ENCODE measurements at places on chromosomes 7 and 10.

DNA sequence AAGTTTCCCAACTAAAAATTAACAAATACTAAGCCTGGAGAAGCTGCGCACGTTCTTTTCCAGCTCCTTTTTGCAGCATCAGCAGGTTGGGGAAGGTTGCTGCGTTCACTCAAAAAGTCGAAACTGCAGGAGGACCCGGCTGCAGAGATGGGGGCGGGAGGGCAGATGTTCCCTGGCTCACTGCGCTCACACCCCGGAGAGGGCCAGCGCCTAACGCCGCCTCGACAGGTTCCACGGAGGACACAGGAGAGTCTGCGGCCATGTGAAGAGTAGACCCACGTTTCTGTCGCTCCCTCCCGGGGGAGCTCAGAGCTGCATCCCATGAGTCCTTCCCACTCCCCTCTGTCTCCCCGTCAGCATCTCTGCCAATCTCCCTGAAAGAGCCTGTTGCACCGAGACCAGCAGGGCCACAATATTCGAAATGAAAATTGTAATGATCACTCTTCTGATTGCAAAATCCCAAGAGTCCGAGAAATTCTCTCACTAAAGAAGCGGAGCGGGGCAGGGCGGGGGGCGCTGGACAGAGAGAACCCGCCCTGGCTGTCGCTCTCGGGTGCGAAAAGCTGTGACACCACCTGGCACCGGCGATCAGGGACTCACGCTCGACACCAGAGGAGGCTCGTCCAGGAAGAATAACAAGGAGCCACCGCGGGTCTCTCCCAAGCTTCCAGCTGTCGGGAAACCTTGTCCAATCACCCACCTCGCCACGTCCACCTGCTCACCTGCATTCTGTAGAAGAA, 131.5 kb upstream of the PFKP start:
- H3K4me1 ChIP-seq: no peaks in the 10 kb centered on the region
- no peaks in the 10 kb centered on the region for H3K36me3 ChIP-seq
- no peak overlapping the region for H3K27ac ChIP-seq
- DNase-seq: no peak
- H3K27me3 ChIP-seq: peaks cover 16% of the 10 kb centered on the region

GRCh38 chr10:45453639-45454255, 79.7 kb downstream of the ALOX5 start:
- H3K36me3 ChIP-seq: peaks cover 18% of the 10 kb centered on the region
- H3K4me3 ChIP-seq: peak overlapping the region; percentile 5
- DNase-seq: no peak
- H3K4me1 ChIP-seq: peaks cover 31% of the 10 kb centered on the region

DNA sequence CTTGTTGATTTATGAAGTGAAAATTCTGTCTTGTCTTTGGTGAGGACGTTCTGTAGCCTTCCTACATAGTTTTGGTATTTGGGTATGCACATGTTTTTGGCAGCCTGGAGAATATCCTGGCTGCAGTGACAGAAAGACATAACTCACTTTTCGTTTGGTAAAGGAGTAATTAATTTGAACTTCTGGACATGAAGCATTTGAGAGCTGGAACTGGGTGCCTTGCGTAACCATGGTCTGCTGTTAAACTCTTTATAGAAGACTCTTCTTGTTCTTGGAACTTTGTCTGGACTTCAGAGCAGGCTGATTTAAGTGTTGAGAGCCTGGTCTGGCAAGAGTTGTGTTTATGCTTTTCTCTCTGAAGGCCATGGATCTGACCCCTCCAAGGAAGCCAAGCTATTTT, 231.3 kb downstream of the LRMDA start:
- H3K36me3 ChIP-seq: no peaks in the 10 kb centered on the region
- H3K4me1 ChIP-seq: no peaks in the 10 kb centered on the region
- DNase-seq: no peak
- no peak overlapping the region for H3K27ac ChIP-seq
- no peak overlapping the region for H3K4me3 ChIP-seq
- peaks cover 5% of the 10 kb centered on the region for H3K27me3 ChIP-seq

GRCh38 chr7:151137076-151137675, 30.3 kb downstream of the GBX1 start:
- DNase-seq: no peak
- H3K27me3 ChIP-seq: no peaks in the 10 kb centered on the region
- no peak overlapping the region for H3K27ac ChIP-seq
- no peaks in the 10 kb centered on the region for H3K36me3 ChIP-seq
- H3K4me3 ChIP-seq: no peak overlapping the region
- no peaks in the 10 kb centered on the region for H3K4me1 ChIP-seq

GRCh38 chr10:74453169-74453568, 302.1 kb downstream of the ADK start:
- H3K27ac ChIP-seq: no peak overlapping the region
- peaks cover 15% of the 10 kb centered on the region for H3K36me3 ChIP-seq
- no peak for DNase-seq
- H3K4me1 ChIP-seq: peaks cover 3% of the 10 kb centered on the region
- no peaks in the 10 kb centered on the region for H3K27me3 ChIP-seq
- no peak overlapping the region for H3K4me3 ChIP-seq

DNA sequence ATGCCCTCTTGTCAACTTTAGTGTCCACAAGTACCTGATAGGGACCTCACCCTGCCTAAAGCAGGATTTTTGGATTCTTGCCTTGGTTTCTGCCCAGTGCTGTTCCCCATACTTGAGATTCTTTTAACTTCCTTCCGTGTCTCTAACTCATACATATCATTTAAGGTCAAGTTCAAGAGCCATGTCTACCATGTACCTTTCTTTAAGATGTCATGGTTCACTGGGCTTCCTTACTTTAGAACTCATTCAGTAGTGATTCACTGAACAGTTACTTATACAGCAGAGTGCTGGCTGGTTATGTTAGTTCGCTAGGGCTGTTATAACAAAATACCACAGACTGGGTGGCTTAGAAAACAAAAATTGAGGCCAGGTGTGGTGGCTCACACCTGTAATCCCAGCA, 5.0 kb upstream of the CFAP58 start:
- H3K27me3 ChIP-seq: no peaks in the 10 kb centered on the region
- DNase-seq: peak; percentile 50
- H3K4me1 ChIP-seq: peaks cover 21% of the 10 kb centered on the region
- H3K27ac ChIP-seq: no peak overlapping the region

GRCh38 chr7:6578114-6579084, 1.1 kb downstream of the ZDHHC4 start:
- H3K4me1 ChIP-seq: peaks cover 18% of the 10 kb centered on the region
- no peaks in the 10 kb centered on the region for H3K27me3 ChIP-seq
- H3K27ac ChIP-seq: peak overlapping the region; percentile 90
- H3K36me3 ChIP-seq: peaks cover 30% of the 10 kb centered on the region
- DNase-seq: no peak
- peak overlapping the region; percentile 84 for H3K4me3 ChIP-seq

GRCh38 chr7:156378806-156379205, 261.8 kb upstream of the RNF32 start:
- no peaks in the 10 kb centered on the region for H3K4me1 ChIP-seq
- DNase-seq: no peak
- no peaks in the 10 kb centered on the region for H3K27me3 ChIP-seq
- H3K36me3 ChIP-seq: no peaks in the 10 kb centered on the region
- no peak overlapping the region for H3K27ac ChIP-seq

DNA sequence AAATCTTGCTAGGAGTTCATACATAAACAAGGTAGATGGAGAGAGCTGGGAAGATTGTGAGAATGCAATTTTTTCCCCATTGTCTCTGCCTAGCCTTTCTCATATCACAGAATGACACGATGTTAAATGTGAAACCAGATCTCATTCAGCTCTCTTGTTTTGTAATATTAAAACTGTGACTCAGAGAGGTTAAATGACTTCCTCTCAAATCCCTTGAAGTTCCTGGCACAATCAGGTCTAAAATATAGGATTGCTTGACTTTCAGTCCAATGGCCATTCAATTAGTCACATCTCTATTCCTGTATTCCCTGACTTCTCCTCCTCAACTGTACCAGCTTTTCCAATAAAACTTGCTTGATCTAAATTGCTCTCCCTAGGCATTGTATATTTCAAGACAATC, 3.1 kb downstream of the ANKRD22 start:
- H3K4me1 ChIP-seq: peaks cover 21% of the 10 kb centered on the region
- no peak for DNase-seq
- peak overlapping the region; percentile 69 for H3K27ac ChIP-seq
- no peaks in the 10 kb centered on the region for H3K36me3 ChIP-seq
- peak overlapping the region; percentile 22 for H3K4me3 ChIP-seq

DNA sequence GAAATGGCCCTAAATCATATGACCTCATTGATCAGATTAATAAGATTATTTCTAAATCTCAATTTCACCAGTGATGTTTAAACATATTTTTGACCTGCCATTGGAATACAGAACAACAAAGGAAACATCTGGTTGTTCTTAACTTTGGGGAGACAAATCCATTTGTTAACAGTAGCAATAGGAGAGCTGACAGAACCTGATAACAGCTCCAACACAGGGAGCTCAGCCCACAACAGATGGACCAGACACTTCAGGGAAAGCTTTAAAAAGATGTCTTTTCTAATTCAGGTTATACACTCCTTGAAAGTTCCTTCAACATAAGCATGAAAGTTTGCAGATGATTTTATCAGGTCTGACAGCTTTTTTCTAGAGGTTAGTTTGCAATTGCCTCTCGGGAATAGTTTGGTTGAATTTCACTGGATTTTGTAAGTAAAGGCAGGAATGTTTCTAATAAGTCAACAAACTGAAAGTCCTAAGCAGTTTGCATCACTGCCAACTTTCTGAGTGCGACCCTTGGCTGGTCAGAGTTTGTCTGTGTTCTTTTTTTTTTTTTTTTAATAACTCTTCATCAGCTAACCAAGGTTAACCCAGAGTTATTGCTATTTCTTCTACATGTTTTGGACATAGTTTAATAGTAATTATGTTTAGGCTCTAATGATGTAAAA, 6.5 kb upstream of the MET start:
- no peaks in the 10 kb centered on the region for H3K36me3 ChIP-seq
- H3K4me1 ChIP-seq: no peaks in the 10 kb centered on the region
- no peak for DNase-seq
- H3K27me3 ChIP-seq: peaks cover 37% of the 10 kb centered on the region

DNA sequence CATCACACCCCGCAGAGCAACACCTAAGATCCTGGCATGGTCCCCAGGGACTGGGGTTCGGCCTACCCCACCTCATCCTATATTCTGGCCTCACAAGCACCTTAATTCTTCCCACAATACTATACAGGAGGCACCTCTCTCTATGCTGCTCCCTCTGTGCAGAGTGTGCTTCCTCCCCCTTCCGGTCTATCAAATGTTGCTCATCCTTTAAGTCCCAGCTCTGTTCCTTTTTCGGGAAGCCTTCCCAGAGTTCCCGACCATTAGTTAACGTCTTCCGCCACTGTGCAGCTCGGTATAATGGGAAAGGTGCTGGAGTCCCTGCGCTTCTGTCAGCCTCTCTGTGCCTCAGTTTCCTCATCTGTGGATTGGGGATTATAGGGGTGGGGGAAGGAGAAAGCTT, 21.8 kb downstream of the PALD1 start:
- H3K4me1 ChIP-seq: peaks cover 8% of the 10 kb centered on the region
- no peak overlapping the region for H3K27ac ChIP-seq
- H3K27me3 ChIP-seq: peaks cover 10% of the 10 kb centered on the region
- no peaks in the 10 kb centered on the region for H3K36me3 ChIP-seq

DNA sequence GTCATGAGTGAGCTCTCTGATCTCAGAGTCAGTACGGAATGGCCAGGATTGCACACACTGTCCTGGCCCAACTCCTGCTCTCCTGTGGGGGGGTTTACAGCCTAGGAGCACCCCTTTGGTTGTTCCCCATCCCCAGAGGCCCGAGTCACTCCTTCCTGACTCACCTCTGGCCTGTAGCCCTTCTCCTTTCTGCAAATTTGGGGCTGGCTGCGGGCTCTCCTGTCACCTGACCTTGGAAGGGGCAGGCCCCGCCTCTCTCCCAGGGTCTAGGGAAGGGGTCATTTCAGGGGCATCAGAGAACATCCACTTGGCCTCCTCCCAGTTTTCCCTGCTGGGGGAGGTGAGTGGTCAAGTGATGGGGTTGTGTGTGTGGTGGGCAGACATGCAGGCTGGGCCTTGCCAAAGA, 1.7 kb downstream of the NYAP1 start:
- H3K36me3 ChIP-seq: no peaks in the 10 kb centered on the region
- H3K4me3 ChIP-seq: no peak overlapping the region
- peak; percentile 57 for DNase-seq
- peak overlapping the region; percentile 53 for H3K27ac ChIP-seq
- H3K4me1 ChIP-seq: peaks cover 11% of the 10 kb centered on the region
- peaks cover 2% of the 10 kb centered on the region for H3K27me3 ChIP-seq

- no peaks in the 10 kb centered on the region for H3K36me3 ChIP-seq
- no peak overlapping the region for H3K4me3 ChIP-seq
- H3K27me3 ChIP-seq: peaks cover 6% of the 10 kb centered on the region
Measured at GRCh38 chr7:25716421-25716820, 435.6 kb upstream of the NFE2L3 start.

DNA sequence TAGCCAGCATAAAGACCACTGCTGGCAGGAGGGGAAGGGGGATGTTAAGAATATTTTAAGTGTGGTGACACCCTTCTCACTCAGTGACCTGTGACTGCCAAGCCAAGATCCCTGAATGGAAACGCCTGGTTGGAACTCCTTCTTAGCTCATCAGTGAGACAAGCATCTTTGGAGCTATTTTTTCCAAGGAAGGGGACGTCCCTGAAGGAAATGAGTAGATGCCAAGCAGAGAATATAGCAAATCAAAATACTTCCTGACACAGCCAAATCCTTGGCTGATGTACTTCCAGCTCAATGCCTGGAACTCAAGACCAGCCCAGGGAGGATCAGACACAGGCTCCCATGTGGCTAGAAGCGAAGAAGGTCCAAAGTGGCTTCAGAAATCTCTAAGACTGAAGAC, 82.2 kb downstream of the SORBS1 start:
- no peak overlapping the region for H3K4me3 ChIP-seq
- H3K4me1 ChIP-seq: no peaks in the 10 kb centered on the region
- H3K27ac ChIP-seq: no peak overlapping the region
- H3K36me3 ChIP-seq: no peaks in the 10 kb centered on the region

DNA sequence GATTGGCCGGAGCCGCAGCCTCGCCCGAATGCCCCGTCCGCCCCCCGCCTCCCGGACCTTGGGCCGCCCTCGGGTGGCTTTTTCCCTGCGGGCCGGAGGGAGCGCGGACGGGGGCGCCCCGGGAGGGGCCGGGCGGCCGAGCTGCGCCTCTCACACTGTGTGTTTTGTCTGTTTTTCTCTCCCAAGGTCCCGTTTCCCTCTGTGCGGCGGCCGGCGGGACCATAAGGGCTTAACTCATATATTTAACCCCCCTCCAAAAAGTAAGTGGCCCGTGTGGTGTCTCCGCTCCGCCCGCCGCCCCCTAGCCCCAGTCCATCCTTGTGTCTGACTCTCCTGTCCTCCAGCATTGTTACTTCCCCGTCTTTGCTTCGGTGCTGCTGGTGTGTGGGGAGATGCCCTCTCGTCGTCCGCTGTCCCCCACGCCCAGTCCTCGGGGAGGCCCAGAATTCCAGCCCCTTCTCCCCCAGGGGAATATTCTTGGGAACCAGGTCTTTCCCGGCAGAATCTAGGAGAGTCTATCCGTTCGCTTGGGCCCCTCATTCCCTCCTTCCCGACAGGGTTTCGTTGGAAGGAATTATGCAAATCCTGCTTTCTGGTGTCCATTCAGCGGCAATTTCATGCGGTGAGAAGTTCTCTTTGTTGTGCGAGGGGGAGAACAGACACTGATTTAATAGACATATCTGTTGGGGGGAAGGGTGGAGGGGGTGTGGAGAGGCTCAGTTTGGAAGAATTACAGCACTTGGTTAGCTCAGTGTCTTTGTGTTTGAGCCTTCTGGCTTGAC, 1.3 kb downstream of the LCOR start:
- DNase-seq: peak; percentile 69
- H3K4me3 ChIP-seq: peak overlapping the region; percentile 93
- H3K27me3 ChIP-seq: no peaks in the 10 kb centered on the region
- H3K36me3 ChIP-seq: peaks cover 19% of the 10 kb centered on the region

Measured in activated CD4-positive, alpha-beta T cell treated with anti-CD3 and anti-CD28 coated beads, Interleukin-2, amount 10 ng/mL, durations not matched to agents 24 days and 14 days (primary cell).